ENCODE measurements at places on chromosomes 3 and 15.

DNA sequence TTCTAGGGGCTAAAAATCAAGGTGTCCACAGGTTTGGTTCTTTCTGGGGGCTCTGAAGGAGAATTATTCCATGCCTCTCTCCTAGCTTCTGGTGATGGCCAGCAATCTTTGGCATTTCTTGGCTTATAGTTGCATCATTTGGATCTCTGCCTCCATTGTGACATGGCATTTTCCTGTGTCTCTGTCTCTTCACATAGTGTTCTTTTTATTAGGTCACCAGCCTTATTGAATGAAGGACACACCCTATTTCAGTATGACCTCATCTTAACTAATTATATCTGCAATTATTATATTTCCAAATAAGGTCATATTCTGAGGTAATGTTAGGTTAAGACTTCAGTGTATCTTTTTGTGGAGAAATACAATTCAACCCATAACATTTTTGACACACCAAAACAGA is 3.2 kb upstream of the GBE1 start:
- DNase-seq = peak; percentile 5

DNA sequence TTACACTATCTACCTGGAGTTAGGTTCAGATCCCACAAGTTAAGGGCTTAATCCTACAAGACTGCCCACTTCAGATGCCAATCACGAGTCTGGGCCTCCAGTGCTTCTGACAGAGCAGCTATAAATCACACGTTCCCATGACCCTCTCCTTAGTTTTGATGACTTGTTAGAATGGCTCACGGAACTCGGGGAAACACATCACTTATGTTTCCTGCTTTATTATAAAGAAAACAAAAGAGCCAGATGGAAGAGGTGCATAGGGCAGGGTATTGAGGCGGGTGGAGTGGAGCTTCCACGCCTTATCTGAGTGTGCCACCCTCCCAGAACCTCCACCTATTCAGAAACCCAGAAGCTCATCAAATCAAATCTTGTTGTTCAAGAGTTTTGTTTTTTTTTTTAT is 170.8 kb downstream of the MOBP start:
- DNase-seq = no peak

DNA sequence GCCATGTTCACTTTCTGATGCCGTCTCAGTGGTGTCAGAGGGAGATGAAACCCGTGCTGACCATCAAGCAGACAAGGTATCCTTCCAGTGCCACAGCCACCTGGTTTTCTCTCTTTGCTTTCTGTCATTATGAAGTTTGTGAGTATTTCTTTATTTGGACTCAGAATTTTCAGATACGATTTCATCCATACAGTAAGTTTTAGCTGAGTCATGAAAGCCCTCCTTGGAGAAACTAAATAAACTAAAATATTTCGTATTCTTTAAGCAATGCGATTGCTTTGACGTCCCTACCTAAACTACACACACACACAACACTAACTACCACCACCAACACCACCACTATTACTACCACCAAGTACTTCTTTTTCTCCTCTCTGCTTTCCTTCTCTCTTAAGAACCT is 350.1 kb downstream of the NTRK3 start:
- no peak for DNase-seq

DNA sequence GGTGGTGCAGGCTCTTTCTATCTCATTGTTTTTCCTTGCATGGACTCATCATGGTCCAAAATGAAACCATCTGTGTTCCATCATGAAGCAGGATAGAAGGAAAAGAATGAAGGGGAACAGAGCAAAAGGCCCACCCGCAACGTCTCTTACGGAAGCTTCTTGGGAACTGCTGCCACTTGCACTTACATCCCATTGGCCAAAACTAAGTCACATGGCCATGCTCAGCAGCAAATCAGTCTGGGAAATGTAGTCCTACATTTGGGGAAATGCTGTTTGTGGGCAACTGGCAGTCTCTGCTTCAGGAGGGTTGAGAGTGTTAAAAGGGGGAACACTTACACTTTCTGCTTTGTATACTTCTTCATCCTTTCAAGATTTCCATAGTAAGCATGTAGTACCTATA is 191.6 kb downstream of the SV2B start:
- DNase-seq = no peak

DNA sequence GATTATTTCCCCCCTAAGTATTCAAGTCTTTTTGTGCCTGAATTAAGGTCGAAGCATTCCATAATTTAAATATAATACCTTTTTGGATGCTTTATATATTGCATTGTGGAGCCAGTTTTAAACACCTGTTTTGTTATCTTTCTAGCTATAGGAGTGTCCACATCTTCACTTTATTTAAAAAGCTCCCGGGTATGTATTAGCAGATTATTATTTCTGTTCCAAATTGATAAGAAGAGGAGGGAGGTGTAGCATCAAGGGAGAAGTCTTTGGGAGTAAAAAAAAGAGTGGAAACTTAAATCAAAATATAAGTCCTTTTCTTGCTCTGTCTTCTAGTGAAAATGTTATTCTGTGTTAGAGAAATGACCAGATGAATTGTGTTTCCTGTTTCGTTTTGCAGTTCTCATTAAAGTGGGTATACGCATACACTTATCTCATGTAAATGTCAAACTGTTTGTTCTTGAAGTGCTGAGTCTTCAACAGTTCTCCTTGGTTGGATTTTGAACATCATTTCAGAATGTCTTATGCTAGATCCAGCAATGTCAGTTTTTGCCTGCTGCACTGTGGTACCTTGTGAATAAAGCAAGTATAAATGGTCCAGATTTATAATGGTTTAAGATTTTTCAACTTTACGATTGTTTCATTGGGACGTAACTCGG is 105.8 kb downstream of the FNDC3B start:
- no peak for DNase-seq

- peak; percentile 73 for DNase-seq
Measured at GRCh38 chr15:80776420-80777045, 2.6 kb upstream of the CEMIP start.

DNA sequence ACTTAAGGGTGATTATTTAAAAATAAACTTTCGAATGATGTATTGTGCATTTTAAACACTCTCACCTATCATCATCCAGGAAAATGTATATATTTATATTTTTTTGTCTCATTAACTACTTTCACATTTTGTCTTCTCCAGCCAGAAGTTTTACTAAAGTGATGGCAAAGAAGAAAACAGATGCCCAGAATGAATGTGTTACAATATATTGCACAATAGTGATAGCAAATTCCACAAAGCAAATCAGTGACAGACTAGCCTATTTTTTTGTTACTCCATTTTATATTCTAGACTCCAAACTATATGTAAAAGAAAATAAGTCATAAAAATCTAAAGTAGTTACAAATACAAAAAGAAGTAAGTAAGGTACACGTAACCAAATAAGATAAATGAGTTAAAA is 414.7 kb downstream of the EPHA3 start:
- DNase-seq = no peak

- no peak for DNase-seq
Measured at GRCh38 chr15:34370643-34371042, 3.6 kb upstream of the LPCAT4 start.

- no peak for DNase-seq
Measured at GRCh38 chr15:49915822-49916221, 203.2 kb downstream of the ATP8B4 start.

Data from NCI-H69 (cell line).